ENCODE measurements at places on chromosomes 12 and 14. TPM values are rescaled to one million over a fixed set of nuclear protein-coding genes. Genes with fewer than 3 reads are reported as not detected.
A peak's percentile ranks its signal among the peaks of the same experiment; 100 is the strongest.

GRCh38 chr14:35407306-35407630 is 2.7 kb upstream of the NFKBIA start:
- no peak for DNase-seq

- no peak for DNase-seq
Measured at GRCh38 chr12:113420996-113421595, 1.1 kb upstream of the SDSL start.

- DNase-seq, result peak; percentile 68
Measured at GRCh38 chr12:26338586-26339572, 143.5 kb downstream of the SSPN start.

DNA sequence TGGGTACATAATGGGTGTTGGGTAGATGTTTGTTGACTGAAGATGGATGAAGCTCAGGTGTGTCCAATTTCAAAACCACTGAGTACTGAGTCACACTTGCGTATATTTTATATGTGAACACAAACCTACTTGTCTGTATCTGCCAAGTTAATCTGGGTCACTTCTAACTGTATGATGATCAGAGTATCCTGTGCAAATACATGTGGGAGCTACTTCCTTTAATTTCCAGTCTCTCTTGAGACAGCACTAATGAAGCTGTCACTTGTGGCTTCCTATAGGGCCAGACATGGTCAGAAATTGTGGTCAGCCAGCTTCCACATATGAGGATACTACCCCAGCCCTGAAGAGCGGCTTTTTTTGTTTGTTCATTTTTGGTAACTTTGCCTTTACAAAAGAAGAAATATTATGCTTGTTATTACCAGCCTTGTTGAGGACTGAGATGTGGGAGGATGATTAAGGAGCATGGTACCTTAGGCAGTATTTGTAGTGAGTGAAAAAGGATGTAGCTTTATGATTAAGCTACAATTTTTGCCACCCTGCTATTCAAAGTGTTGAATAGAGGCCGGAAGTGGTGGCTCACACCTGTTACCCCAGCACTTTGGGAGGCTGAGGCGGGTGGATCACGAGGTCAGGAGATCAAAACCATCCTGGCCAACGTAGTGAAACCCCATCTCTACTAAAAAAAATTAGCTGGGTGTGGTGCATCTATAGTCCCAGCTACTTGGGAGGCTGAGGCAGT is 32.4 kb downstream of the PLXNC1 start:
- DNase-seq, result no peak

LRP1-AS gene
- not detected for total RNA-seq

GMPR2 gene
- total RNA-seq, result 52.9 TPM

GRCh38 chr14:68598621-68599447 is 194.0 kb downstream of the ZFP36L1 start:
- peak; percentile 93 for DNase-seq

DNA sequence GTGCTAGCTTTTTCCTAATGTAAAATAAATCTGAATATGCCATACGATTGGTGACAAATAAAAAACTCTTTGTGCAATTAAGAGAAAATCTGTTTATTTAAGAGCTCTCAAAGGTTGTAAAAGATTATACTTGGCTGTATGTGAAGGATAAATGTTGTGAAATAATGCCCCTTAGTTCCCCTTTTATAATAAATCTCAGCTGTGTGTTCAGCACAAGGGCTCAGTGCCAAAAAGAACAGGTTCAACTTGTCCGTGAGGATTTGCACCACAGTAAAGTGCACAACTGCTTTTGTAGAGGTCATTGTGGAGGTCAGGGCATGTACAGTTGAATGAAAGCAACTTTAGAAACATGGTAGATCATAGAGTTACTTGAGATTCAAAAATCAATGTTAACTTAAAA is 118.6 kb downstream of the TRMT5 start:
- DNase-seq, result no peak

- peak; percentile 90 for DNase-seq
Measured at GRCh38 chr12:121797937-121798786, 4.7 kb upstream of the RHOF start.

GRCh38 chr12:80702889-80703805 is 4.3 kb upstream of the MYF6 start:
- DNase-seq, result peak; percentile 42

DNA sequence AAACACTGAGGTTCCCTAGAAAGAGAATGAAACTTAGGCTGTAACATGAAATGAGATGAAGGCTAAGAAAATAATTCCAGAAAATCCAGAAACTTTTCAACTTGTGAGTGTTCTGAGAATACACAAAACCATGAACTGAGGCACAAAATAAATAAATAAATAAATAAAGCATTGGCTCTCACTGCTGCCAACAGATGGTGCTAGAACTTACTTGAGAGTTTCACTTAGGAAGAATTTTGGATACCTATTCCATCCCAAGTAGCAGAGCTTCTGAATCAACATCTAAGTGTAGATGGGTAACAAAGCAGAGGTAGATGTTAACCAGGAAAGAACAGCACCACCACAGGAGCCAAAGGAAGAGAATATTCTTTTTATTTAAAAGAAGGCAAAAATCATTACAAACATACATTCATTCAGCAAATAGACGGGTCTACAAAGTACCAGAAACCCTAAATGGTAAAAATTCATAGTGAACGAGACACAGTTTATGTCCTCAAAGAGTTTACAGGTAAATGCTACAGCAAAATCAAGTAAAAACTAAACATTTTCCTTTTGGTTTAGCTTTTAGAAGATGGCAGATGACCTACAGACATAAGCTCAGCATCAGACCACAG is 16.7 kb downstream of the EPS8 start:
- DNase-seq, result peak; percentile 40

GRCh38 chr12:20314328-20314727 is 54.0 kb upstream of the PDE3A start:
- DNase-seq, result no peak

C12orf75 gene
- 267 TPM for total RNA-seq

- DNase-seq, result peak; percentile 74
Measured at GRCh38 chr12:113230315-113231234, 9.3 kb downstream of the TPCN1 start.

HNF1A gene
- total RNA-seq, result not detected
